Stimulated activated CD8-positive, alpha-beta memory T cell treated with anti-CD3 and anti-CD28 coated beads, Interleukin-7, amount 100 ng/mL, for 1 hour (primary cell): ENCODE measurements at places on chromosomes 4 and X.

DNA sequence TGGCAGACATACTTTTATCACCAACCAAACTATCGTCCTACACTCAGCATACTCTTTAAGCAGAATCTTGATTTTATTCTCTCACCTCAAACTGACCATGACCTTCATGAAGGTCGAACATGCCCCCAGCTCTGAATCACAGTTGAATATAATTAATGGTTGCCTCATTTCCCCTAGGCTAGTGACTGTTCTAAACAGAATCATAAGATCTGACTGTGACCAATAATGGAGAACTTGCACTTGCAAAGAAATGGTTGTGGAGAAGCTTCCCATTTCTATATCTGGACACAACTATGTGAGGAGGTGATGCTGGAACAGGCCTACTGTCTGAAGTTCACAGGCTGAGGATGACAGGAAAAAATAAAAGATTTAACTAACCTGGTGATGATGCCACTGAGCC is 85.1 kb downstream of the PDGFC start:
- DNase-seq, result no peak

DNA sequence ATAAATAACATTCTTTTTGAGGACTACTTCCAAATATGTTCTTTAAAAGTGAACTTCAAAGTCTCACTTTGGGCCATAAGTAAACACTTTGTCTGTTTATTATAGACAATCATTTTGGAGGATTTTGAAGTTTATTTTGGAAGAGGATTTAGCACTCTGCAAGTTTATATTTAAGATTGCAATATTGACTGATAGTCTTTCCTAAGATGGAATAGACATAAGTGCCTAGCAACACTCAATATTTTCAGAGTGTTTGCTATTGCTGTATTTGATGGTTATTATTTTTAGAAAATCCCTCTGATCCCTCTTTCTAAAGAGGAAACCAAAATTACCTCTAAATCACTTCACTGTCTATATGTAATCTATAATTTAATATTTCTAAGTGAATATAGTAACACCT is 42.8 kb upstream of the MAD2L1 start:
- no peak for DNase-seq

GRCh38 chr4:80183250-80184052 is 13.9 kb upstream of the PRDM8 start:
- DNase-seq, result no peak

DNA sequence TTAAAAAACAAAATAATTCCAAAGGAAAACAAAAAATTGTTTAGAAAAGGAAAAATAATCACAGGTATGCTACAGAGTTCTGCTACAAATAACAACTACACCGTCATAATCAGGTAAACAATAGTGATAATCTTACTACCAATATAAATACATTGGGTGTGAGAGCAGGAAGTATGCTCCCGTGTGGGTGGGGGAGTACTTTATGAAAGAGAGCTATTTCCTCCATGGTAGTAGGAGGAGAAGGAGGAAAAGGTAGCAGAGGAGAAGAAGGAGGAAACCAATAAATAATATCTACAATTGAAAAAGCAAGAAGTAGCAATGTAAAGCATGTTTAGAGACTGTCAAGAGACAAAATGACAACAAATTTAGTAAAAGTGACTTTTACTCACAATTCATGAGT is 35.1 kb downstream of the TEC start:
- DNase-seq, result no peak

GRCh38 chr4:3615386-3616286 is 83.4 kb upstream of the LRPAP1 start:
- DNase-seq, result no peak

GRCh38 chr4:183639291-183639690 is 19.7 kb downstream of the RWDD4 start:
- DNase-seq, result no peak

GRCh38 chrX:23387550-23388184 is 53.0 kb downstream of the PTCHD1 start:
- no peak for DNase-seq
